ENCODE measurements at places on chromosomes 13 and 19.

- no peak for DNase-seq
Observed at GRCh38 chr13:49459580-49459979, 15.5 kb downstream of the SETDB2 start.

- no peak for DNase-seq
Observed at GRCh38 chr13:51797664-51798488, 6.1 kb downstream of the DHRS12 start.

DNA sequence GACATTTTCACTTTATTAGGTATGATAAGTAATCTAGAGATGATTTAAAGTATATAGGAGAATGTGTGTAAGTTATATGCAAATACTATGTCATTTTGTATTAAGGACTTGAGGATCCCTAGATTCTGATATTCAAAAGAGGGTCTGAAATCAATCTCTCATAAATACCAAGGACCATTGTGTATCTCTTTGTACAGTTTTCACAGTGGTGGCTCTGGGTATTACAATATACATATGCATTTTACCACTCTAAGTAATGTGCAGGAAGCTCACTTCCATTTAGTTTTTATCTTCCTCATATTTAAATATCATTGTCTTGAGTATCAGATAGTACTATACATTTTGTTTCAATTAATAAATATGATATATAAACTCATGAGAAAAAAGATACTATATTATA, 862.6 kb upstream of the PCDH20 start:
- no peak for DNase-seq

GRCh38 chr13:94419304-94419924, 60.1 kb downstream of the DCT start:
- DNase-seq, result no peak

- DNase-seq, result no peak
Observed at GRCh38 chr19:44712864-44713515, 14.0 kb downstream of the CEACAM16 start.

GRCh38 chr13:110000534-110001345, 214.4 kb upstream of the IRS2 start:
- DNase-seq, result no peak

DNA sequence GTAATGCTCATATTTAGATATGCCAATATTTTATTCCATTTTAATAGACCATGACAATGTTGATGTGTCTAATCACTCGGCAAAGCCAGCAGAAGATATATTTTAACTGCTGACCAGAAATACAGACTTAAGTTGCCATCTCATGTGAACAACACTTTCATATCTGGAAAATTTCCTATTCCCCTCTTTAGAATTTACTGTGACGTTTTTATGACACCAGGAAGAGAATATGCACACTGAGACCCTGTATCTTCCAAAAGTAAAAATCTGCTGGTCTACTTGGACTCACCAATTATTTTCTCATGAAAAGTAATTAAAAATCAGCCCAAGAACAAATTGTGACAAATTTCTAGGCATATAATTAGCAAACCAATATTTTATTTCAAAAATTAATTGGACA, 2.1 kb downstream of the PROSER1 start:
- no peak for DNase-seq

DNA sequence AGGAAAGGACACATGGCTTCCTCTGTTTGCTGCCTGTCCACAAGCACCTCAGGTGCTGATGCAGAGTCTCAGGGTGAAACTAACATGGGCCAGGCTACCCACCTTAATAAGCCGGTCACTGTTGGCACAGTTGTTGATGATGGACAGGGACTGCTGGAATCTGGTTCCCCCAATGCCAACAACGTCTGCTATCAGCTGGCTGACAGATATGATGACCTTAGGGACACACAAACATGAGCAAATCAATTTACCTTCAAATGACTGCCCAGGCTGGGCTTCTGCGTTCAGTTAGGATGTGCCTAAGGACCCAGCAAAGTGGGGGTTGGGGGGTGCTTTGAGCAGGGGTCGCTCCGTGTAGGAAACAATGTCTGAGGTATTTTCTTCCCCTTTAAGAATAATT, 77.1 kb upstream of the SLC15A1 start:
- no peak for DNase-seq

DNA sequence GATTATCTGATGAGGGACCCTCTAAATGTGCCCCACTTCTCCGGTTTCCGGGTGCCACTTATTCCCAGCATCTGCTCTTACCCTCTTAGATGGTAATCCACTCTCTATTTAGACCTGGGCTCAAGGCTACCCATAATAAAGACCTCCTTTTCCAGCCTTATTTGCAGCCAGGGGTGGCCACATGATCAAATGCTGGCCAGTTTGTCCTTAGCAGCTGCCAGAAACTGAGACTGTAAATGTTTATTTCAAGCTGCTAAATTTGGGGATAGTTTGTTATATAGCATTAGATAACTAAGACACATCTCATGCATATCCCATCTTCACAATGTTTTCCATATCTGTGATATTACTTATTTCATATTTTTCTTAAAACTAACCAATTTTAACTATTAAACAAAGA, 10.1 kb downstream of the THAP8 start:
- DNase-seq, result no peak

DNA sequence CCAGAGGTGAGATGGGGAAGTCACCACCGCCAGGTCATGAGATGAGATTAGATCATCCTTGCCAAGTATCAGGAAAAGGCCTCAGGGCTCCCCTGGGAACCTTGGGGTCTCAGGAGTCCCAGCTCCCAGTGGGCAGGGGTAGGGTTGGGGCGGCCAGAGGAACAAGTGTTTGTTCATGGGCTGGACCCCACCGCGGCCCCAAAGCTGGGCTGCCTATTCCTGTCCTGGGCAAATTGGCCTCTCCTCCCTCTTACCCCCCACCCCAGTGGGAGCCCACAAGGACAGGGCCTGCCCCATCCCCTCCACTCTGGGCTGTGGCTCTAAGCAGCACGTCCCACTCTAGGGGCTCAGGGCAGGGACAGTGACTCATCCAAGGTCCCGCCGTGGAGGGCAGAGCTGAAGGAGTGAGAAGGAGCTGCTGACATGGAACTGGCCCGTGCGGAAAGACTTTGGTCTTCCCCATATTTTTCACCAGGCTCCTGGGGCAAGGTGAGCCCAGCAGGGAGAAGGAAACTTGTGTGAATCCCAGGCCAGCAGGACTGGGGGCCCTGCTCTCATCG, 4.0 kb upstream of the HCN2 start:
- no peak for DNase-seq

- DNase-seq, result no peak
Observed at GRCh38 chr19:37403403-37403802, 32.5 kb downstream of the ZNF527 start.

GRCh38 chr13:33828431-33829129, 10.6 kb downstream of the RFC3 start:
- DNase-seq, result no peak

- DNase-seq, result no peak
Observed at GRCh38 chr19:14492756-14493337, 3.1 kb downstream of the GIPC1 start.

DNA sequence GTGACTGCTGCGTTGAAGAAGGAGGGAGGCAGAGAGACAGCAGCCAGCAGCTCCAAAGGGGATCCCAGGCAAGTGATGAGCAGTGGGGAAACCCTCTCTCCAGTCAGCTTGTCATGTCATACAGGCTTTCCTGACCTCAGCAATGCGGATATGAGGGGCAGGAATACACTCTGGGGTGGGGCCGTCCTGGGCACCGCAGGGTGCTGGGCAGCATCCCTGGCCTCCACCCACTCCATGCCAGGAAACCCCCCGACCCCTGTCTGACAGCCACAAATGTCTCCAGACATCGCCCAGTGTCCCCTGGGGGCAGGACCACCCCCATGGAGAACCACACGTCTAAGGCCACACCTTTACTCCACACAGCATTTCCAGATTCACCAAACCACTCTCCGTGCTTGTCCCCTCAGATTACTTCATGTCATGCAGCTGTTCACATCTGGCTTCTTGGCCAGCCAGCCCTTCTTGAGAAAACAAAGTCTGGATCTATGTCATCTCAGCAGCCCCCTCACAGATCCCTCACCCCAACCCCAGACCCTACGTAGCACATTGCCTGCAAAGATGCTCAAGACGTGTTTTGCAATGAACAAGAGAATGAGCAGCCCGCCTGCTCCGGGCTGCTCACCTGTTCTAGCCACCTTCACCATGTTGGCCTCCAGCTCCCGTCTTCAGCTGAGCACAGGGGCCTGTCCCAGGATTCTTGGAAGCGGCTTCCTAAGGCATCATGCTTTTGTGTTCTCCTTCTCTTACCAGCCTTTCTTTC, 46.5 kb downstream of the RFX2 start:
- no peak for DNase-seq

DNA sequence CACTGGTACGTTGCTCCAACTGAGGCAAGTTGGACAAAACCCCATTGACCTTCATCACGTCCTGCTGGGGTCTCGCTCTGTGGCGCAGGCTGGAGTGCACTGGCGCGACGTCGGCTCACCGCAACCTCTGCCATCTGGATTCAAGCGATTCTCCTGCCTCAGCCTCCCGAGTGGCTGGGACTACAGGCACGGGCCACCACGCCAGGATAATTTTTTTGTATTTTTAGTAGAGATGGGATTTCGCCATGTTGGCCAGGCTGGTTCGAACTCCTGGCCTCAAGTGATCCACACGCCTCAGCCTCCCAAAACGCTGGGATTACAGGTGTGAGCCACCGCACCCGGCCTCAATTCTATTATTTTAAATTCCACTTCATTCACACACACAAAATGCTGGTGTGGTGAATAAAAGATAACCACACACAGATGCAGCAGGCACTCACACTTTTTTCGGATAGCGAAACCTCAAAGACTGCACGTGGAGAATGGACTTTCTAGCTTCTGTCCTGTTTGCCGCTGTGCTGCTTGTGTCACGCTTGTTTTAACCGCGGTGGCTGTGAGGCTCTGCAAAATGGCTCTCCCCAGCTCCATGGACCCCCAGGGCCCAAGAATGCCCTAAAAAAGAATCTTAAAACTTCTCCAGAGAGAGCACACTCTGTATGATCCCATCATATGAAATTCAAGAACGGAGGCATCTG, 58.4 kb downstream of the COL4A1 start:
- DNase-seq, result no peak

DNA sequence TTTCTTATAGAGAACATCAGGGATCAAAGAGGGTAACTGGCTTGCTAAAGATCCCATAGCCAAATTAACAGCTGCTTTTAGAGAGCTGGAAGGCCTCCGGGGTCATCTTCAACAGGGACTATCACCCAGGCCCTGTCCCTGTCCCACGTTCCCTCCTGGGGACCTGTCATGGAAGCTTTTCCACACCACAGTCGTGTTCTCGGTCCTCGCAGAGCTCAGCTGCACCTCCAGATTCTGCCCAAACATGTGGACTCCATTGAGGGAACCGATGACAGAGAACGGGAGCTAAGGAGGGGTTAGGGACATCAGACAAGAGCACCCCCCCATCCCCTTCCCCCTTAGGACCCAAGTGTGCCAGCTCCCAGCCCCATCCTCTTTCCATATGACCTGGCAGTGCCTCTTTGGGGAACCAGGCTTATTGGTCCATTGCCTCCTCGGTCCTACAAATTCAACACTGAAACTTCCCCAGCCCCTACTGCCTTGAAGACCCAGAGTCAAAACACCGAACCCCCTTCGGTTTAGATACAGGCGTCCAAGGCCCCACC, 568 bp downstream of the FUZ start:
- DNase-seq, result no peak

GRCh38 chr13:34335014-34336007, 517.4 kb downstream of the RFC3 start:
- no peak for DNase-seq

DNA sequence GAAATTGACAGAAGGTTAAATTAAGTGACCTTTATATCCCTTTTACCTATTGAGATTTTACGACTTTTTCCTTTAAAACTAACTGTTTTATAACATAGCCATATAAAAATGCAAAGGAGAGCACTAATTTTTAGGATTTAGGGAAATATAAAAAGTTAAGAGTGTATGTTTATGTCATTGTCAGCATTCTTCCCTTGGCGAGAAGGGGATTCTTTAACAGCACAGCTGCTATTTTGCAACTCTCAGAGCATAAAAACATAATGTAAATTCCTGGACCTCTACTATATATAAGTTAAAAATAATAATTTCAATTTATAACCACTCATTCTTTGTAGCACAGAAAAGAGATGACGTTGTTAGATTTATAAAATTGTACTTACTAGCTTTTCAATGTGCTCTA, 363.2 kb downstream of the DACH1 start:
- no peak for DNase-seq

DNA sequence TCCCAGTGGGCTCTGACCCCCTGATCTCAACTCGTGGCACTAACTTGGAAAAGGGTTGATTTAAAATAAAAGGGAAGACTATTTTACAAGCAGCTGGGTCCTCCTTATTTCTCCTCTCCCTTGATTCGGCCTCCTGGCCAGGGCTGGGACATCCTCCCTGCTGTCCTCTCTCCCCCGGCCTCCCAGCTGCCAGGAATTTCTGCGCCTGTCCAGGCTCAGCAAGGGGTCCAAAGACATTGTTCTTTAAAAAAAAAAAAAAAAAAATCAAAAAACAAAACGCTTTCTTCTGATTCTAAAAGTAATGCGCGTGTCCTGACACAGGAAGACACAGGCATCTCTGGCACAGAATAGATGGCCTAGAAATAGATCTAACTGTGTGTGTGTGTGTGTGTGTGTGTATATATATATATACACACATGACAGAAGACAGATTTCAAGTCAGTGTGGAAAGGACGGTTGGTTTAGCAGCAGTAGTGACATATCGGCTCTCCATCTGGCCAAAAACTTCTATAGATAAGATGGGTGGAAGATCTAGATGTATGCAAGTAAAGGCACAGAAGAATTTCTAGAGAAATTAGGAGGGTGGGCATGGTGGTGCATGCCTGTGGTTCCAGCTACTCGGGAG, 12.3 kb upstream of the LENG8 start:
- DNase-seq, result no peak

DNA sequence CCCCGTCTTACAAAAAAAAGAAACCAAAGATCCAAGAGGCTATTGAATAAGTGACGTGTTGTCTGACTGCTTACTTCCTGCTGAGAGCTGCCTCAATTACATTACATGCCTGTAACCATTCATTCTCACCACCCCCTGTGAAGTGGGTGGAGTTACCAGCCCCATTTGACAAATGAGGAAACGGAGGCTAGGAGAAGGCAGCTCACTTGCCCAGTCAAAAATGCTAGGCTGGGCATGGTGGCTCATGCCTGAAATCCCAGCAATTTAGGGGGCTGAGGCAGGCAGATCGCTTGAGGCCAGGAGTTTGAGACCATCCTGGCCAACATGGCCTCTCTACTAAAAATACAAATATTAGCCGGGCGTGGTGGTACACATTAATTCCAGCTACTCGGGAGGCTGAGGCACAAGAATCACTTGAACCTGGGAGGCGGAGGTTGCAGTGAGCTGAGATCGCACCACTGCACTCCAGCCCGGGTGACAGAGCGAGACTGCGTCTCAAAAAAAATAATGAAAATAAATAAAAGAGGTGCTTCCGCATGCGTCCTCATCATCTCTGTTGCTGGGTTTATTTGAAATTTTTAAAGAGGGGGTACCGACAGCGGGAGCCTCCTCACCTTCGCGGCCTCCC, 499 bp downstream of the LSM7 start:
- peak; percentile 23 for DNase-seq

DNA sequence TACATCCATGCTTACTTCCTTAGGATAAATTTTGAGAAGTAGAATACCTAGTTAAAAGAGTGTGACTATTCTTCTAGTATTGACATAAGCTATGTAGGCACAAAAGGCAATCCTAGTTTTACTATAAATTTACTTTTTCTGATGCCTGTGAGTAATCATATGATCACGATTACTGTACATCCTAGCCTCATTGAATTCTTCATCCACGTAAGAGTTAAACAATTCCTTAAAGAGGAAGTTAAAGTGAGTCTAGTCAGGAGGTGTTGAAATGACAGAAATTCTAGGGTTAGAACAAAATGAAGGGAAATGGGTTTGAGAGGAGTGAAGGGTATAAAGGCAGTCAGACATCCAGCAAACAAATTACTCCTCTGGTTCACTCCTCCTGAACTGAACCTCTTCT, at the start of gene ACOD1:
Gene ACOD1 (plus strand): TSS at position 363 of the 400 bp plus-strand sequence. CDS start 48 bp downstream, outside the sequence.
- no peak for DNase-seq

GRCh38 chr13:42580644-42581043, 6.7 kb downstream of the TNFSF11 start:
- DNase-seq, result no peak

Data from keratinocyte (primary cell).